ENCODE measurements at places on chromosomes 3 and 15.
A peak's percentile ranks its signal among the peaks of the same experiment; 100 is the strongest.

DNA sequence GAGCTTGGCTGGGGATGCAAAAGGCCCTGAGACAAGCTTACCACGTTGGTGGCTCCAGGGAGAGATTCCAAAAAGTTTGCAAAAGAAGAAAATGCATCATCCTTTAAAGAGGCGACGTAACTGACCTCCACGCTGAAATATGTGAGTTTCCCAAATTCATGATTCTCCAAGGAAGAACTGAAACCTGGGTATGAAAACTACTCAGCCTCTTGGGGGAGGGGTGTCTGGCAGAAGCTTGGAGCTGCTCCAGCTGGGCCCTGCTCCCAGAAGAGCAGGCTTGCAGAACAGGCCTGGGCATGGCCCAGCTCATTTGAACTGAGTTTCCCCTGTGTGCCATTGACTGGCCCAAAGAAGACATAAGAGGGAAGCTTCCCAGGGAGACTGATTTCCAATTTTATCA, 20.5 kb downstream of the CPN2 start:
- no peak for DNase-seq

GRCh38 chr3:197430934-197431333, 124.8 kb downstream of the BDH1 start:
- no peak for DNase-seq

DNA sequence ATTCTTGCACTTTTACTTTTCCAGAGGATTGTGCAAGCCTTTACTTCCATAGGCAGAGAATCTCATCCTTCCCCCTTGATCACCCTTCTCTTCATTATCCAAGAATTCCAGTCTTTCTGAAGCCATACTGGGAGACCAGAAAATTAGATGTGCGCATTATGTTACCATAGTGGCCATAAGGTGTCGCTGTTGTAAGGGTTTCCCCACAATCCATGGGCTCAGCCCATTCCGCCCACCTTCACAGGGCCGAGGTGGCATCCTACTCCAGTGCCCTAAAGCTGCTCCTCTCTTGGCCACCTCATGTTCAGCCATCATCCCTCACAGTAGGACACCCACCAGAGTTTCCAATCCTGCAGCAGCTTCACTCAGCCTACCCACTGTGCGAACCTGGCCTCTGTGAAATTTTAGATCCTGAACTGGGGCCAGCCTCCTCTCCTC, 35.0 kb downstream of the CTSH start:
- peak; percentile 64 for DNase-seq

GRCh38 chr3:72390841-72391240, 457.4 kb downstream of the SHQ1 start:
- no peak for DNase-seq

DNA sequence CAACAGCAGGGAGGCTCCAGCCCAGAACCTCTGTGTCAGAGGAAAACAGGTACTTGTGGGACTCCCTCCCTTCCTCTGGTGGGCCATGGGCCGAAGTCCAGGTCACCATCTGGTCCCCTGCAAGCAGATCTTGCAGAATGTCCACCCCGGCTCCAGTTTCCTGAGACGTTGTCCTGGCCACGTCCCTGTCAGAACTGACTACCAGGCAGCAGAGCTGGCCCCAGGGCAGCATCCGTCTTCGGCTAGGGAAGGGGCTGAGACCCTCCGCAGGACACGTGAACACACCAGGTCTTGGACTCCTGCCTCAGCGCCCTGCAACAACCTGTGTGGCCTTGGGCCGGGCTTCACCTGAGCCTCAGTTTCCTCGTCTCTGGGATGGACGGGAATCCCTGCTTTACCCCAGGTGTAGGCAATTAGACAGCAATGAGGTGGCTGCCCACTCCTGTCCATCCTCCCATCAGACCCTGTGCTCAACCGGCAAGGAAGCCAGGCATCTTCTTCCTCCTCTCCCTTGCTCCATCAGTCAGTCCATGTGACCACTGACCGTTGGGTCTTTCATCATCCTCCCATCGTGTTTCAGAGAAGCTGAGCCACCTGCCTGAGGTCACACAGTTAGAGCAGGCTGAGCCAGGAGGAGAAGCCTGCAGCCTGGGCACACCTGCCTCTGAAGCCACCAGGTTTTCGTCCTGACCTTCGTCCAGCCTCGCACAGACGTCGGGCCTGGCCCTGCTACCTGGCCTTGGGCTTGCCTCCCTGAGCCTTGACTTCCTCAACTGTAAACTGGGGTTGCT, 8.9 kb upstream of the PRKCD start:
- peak; percentile 53 for DNase-seq

GRCh38 chr15:39874890-39875549, 45.0 kb downstream of the GPR176 start:
- DNase-seq, result peak; percentile 43

DNA sequence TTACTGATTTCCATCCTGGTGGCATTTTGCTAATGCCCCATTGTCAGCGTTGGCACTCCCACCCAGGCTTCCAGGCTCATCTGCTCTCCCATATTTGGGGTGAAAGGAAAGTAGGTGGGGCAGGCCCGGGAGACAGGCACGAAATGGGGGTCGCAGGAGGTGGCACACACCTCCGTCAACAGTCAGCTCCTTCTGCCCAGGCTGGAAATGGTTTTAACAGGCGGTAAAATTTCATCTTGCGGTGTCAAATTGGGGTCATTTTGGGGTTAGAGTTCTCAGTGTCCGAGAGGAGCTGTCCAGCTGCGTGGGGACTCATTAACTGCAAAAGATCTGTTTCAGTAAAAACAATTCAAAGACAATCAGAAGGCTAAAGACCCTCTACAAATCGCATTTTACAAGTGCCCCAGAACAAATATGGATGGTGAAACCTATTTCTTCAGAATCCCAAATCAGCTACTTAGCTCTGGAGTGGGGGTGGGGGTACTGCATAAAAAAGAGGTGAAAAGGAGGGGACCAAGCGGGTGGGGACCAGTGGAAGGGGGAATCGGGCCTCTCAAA, 4.2 kb upstream of the MEIS2 start:
- DNase-seq, result no peak

DNA sequence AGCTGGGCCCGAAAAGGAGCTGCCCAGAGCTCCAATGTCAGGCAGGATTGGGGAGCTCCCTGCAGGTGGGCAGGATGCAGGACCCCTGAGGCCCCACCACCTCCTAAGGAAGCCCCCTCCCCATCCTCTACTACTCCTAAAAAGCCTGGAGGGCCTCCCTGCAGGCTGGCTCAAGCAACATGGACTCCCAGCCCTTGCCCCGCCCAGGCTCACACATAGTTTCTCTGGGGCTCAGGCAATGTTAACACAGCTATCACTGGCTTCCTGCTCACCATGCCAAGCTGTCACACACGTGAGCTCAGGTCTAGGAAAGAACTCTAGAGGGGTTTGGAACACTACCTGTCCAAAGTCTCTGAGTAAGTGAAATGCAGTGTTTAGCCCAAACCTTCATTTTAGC, 65.4 kb upstream of the ZNF148 start:
- no peak for DNase-seq

DNA sequence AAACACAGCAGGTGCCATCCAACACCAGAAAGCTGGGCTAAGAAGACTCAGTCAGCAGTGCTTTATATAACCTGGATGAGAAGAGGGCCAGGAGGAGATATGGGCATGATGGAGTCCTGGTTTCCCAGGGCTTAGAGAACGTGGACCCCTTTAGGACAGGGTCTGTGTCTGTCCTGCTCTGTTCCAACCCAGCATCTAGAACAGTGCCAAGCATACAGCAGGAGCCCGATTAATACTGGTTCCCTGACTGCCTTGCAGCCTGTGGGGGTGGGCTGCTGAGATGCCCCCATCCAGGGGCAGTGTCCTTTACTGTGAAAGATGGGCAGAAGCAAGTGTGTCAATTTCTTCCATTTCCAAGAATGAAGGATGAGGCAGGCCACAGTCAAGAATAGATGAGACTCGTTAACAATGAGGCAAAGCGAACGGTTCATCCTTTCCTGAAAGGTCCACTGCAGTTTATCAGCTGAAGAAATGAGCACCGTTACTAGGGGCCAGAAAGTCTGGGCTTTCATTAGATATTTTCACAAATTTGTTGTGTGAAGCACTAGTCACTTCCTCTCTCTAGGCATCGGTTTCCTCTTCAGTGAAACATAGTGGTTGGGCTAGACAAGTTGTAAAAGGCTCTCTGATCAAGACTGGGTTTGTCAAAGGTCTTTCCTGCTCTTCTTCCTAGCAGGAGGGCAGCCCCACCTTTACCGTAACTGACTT, 72.0 kb upstream of the HERC1 start:
- DNase-seq, result peak; percentile 54

GRCh38 chr3:14861031-14861430, 42.3 kb downstream of the FGD5 start:
- DNase-seq, result peak; percentile 27

DNA sequence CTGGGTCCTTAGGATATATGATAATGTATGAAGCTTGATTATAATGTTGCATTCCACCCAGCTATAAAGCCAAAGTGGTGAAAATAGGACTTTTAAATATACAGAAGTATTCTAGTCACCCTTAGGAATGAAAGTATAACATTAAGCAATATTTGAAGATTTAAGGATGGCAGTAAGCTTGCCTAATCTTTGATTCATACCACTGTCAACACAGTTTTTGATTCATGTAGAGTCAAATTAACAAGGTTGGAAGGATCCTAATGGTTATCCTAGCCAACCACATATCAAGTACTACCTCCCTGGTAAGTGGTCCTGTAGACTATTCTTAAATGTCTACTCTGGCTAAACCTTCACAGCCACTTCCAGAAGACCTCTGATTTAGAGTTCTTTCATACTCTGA, 18.6 kb downstream of the ARIH1 start:
- DNase-seq, result no peak

DNA sequence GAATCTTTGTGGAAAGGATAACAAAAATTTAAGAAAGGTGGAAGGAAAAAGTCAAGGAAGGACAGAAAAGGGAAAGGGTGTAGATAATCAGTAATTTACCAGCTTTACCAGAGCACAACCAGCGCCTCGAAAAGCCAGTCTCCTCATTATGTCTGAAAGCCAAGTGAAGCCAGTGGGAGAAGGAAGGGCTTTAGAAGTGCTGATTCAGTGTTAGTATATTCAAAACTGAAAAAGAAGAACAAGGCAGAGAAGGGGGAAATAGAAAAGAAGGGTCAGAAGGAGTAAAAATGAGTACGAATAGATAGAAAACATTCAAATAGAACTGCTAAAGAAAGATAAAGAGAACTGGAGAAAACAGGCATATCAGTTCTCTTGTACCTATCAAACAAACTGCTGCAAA, 4.1 kb downstream of the PBRM1 start:
- peak; percentile 58 for DNase-seq

DNA sequence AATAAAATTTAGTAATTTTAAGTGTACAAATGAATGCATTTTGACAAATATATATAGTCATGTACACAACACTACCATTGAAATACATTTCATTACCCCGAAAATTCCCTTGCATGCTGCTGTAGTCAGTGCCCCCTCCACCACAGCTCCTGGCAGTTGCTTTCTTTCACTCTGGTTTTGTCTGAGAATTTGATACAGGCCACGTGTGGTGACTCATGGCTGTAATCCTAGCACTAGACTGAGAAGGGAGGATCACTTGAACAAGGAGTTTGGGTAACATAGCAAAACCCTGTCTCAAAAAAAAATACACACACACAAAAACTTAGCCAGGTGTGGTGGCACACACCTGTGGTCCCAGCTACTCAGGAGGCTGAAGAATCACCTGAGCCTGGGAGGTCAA, 65.4 kb downstream of the TFRC start:
- no peak for DNase-seq

DNA sequence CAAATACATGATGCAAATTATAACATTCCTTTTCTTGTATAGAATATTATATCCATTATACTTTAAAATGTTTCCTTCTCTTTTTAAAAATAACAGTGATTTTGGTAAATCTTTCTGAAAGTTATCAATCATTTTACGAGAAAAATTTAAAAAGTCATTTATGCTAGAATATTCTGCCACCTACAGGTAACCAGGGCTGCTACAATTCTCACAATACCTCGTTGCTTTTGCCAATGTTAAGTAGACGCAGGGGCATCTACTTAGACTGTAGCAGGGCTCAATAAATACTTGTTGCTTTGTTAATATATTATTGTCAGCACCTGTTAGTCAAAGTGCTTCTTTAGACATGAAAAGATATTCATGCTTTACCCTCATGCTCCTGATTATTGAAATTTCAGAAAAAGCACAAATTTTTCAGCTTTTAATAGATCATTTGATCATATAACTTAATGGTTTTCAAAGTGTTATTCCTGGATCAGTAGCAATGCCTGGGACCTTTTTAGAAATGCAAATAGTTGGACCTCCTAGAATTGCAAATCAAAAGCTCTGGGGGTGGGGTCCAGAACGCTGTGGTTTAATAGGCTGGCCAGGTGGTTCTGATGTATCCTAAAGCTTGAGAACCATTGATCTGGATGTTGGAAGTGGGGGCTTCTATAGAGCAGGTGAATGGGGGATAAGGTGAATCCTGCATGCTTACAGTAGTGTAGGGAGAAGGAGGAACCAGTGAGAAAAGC, 223.6 kb upstream of the PDZRN3 start:
- no peak for DNase-seq

- DNase-seq, result peak; percentile 41
These were observed 179.4 kb downstream of the GBE1 start for GRCh38 chr3:81581966-81582599.

GRCh38 chr3:41794748-41795589, 166.9 kb downstream of the ULK4 start:
- no peak for DNase-seq

DNA sequence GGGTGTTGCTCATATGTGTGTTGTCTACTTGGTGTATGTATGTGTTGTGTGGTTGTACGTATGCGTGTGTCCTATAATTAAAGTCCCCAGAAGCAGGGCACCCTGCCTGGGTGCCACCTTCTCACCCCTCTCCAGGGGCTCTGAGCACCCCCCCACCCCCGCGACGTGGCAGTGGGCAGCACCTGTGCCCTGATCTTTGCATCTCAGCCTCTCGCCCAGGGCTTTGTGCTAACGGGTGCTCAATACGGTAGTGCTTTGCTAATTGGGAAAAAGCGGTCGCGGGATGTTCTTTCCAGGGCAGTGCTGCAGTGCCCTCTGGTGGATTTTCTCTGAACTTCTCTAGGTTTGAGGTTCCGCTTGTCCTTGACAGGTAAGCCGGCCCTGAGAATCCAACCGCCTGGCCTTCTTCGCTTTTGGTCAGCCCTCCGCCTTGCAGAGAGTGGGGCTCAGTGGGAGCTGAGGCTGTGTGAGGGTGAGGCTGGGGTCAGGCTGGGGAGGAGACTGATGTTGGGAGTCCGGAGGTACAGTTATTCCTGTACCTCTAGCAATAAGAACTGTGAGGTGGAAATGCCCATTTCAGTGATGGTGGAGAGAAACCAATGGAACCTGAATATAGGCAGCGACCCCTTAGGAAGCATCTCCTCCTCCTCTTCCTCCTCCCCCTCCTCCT, 17.6 kb upstream of the EPHB3 start:
- peak; percentile 89 for DNase-seq

GRCh38 chr3:11095932-11096265, 58.4 kb upstream of the HRH1 start:
- no peak for DNase-seq

- DNase-seq, result peak; percentile 31
These were observed 429 bp downstream of the PARP9 start for GRCh38 chr3:122563717-122564025.

- no peak for DNase-seq
These were observed 13.1 kb upstream of the SEC13 start for GRCh38 chr3:10334042-10334441.
